ENCODE measurements at places on chromosomes 7 and 10.

DNA sequence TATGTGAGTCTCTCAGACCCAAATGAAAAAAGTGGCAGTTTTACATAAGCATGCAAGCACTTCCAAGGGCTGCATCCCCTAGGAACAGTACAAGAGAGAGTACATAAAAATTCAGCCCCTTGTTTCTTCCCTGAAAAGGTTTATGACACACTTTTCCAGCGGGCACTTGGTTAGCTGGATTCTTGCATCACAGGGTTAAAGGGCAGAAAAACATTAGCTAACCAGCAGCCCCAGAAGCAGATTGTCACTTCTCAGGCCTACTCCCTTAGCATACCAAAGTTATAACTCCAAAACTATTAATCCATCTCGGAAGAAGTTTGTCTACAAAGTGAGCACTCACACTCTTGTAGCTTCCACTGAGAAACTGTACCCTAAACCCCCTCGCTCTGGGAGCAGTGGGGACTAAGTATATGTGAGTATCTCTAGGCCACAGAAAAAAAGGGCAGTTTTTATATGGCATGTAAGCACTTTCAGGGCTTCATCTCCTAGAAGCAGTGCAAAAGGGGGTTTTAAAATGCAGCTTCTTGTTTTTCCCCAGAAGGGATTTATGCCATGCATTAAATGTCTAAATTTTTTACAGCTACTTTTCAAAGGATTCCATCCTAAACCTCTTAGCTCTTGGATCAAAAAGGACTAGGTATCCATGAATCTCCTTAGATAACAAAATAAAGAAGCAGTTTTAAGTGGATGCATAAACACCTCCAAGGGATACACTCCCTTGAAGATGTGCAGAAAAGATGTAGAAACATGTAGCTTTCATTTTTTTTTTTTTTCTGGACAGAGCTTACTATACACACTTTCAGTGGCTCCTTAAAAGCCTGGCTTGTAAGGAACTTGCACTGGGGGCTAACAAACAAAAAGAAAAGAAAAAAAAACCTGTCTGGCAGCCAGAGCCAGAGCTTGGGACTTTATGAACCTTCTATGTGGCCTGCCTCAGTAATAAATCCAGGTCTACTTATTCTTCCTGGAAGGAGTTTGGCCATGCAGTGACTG, 956.7 kb downstream of the CCSER2 start:
- no peak for DNase-seq

- no peak for DNase-seq
These were observed 1.1 kb upstream of the HOXA13 start for GRCh38 chr7:27200761-27201579.

DNA sequence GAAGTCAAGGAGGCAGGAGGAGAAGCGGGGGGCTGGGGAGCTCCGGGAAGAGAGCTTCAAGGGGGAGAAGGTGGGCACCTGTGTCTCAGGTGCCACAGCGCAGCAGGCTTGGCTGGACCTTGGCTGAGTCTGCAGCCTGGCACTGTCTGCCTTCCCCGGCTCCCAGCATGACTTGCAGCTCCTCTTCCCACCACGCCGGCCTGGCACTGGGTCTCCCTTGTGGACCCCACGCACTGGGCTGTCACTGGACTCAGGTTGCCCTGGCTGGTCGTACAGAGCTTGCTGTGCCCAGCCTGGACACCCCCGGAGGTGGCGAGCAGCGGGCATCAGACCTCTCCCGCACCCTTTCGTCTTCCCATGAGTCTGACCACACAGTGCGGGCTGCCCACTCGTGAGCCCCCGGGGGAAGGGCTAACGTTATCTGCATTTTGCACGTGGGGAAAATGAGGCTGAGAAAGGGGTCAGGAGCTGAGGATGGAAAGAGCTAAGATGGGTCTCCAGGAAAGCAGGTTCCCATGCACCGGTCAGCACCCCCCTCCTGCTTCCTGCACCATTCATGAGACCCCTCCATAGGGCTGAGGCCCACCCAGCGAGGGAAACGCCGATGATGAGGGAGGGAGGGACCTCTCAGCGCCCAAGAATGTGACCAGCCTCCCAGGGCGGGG, 40.3 kb upstream of the PSMG3 start:
- DNase-seq: no peak

DNA sequence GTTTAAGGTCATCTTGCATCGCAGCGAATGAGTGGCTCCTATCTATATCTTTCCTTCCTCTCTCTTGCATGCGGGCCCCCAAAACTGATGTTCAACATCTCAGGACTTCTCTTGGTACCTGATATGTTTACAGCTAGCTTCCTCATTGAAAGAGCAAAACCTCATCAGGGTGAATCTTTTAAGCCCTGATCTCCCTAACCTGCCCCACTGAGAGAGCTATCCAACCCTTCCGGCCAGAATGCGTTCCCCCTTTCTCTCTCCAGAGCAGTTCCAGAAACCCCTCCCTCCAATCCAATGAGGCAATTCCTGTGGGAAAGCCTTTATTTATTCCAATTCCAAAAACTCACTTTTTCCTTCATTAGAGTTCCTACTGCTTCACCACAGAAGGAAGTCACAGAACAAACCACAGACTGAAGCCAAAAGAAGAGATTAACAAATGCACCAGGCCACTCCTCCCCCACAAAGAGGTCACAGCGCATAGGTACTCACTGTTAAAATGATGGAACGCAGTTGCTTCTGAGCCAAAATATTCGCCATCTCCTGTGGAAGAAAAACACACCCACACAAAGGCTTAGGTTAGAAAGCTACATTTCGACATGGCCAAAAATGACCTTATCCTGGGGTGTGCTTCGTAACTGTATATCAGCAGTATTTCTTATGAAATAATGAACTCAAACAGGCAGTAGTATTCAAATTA, 232.4 kb downstream of the ELMO1 start:
- peak; percentile 48 for DNase-seq

DNA sequence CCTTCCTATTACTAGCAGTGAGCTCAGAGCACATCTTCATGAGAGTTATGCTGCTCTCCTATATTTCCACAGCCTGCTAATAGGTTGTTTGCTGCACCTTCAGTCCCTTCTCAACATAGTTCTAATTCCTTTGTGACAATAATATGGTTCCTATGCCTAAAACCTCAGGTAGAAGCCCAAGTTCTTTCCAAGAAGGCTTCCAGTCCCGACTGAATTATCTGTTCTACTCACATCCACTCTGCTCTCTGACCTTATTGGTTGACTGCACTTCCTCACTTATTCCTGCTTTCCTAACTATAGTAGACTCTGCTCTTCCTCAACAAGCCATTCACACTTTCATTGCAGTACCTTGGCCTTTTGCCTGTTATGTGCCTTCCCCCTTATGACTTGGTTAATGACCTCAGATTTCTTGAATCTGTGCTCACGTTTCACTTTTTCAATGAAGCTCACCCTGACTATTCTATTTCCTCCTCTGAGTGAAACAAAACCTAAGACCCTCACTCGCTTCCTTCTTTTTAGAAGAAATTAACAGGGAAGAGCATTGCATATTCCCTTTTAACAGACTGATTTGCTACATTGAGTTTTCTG, 132.7 kb downstream of the MDFIC start:
- no peak for DNase-seq

DNA sequence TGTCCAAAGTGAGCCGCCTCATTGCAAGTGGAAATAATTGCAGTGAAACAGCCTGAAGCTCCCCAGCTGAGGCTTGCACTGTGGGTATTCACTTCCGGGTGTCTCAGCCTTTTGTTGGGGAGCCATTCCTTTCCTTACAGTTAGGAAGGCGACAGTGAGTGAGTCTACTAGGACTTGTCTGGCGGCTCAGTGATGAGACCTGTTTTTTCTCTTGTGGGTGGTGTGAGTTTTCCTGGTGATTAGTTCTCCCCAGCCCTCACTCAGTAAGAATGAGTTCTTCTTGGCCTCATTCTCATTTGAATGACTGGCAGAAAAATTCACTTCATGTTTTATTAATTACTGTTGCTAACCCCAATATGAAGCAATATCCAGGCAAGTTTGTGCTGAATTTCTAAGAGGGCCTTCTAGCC, 2.6 kb downstream of the PGAM1 start:
- no peak for DNase-seq

GRCh38 chr10:95391581-95392216, 100.9 kb upstream of the PDLIM1 start:
- no peak for DNase-seq

GRCh38 chr10:114874827-114875411, 53.3 kb downstream of the FHIP2A start:
- no peak for DNase-seq

DNA sequence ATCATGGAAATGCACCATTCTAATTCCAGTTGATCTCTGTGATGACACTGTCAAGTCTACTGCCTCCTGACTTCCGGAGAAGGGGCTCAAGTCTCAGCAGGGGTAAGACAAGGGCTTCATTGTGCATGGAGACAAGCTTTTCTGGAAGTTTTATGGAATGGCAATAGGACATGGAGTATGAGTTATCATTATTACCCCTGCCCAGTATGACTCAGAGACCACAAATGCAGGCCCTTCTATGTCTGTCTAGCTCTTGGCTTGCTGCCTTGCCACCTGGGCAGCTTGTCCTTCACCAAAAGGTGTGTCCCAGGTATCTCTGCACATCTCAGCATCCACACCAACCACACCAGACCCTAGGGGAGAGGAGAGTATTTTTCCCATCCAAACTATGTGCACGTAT, 34.9 kb upstream of the KIAA1217 start:
- no peak for DNase-seq

DNA sequence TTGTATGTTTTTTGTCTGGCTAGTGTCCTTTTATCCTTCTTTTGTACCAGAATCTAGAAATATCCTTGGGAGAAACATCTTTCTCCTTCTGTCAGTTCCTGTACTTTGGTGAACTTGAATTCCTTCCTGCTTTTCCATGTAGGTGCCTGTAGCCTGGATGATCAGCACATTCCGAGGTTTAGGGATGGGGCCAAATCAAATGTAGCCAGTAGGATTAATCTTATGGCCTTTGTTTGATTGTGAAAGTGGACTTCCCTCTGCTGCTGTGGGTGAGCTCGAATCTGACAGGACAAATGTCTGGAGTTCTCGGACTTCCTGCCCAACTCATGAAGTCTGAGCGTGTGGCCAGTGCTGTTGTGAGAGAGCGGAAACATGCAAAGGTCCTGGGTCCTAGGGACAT, 33.2 kb upstream of the NAMPT start:
- no peak for DNase-seq

DNA sequence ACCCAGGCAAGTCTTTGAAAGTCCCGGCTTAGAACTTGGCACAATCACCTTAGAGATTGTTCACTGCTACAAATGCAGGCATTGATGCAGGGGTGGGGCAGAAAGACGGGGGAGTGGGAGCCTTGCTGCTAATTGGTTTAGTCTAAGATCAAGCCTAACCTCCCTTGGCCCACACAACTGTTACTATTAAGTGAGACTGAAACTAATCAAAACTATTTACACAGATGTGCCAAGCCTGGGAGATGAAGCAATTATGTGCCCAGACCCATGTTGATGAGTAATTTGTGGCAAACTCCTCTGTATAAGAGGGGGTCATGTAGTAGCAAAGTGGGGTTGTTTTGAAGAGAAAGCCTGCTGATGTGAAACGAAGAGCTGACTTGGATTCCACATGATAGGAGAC, 178.2 kb upstream of the ITGB1 start:
- DNase-seq: no peak

- no peak for DNase-seq
These were observed 24.4 kb downstream of the MTURN start for GRCh38 chr7:30159163-30159562.

- no peak for DNase-seq
These were observed 14.9 kb downstream of the TMEM273 start for GRCh38 chr10:49173201-49173772.

GRCh38 chr7:12508554-12508953, 62.0 kb upstream of the SCIN start:
- no peak for DNase-seq

DNA sequence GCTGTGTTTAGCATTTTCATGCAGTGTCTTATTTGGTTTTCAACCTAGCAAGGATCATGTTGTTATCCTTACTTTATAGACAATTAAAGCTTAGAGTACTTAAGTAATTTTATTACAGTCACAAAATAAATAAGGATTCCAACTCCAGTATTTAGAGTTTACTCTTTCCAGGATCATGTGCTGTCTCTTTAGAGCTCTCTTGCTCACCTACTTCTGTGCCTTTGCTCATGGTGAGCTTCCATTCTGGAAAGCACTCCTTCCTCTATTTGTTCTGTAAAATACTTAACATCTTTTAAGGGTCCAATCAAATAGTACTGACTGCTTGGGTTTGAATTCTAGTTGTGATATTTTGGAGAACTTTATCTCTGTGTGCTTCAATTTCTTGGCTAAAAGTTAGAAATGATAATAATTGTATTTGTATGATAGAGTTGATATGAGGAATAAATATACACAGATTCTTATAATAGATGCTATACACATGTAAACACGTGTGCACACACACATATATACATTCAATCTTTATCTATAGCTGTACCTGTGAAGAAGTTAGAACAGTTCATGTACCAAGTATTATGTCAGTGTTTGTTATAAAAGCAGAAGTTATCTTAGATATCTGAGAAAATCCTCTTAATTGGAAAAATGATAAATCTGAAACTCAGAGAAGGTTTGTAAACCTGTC, 18.2 kb upstream of the CALCR start:
- DNase-seq: no peak

DNA sequence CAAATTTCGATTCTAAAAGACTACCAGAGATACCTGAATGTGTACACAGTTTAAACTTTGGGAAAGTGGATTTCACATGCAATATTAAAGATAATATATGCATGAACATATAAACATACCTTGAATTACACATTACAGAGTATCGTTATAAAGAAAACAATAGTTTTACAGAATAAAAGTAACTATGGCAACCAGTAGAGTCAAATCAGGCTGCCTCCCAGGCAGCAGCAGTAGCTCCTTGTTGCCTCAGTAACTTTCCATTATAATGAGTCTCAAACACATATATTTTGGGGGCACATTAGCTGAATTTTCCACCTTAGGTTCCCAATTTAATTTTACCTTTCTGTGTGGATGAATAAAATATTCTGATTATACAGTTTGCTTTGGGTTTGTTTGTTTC, 164.4 kb upstream of the FEZF1 start:
- no peak for DNase-seq

- no peak for DNase-seq
These were observed 85.7 kb downstream of the ANLN start for GRCh38 chr7:36475381-36475780.

DNA sequence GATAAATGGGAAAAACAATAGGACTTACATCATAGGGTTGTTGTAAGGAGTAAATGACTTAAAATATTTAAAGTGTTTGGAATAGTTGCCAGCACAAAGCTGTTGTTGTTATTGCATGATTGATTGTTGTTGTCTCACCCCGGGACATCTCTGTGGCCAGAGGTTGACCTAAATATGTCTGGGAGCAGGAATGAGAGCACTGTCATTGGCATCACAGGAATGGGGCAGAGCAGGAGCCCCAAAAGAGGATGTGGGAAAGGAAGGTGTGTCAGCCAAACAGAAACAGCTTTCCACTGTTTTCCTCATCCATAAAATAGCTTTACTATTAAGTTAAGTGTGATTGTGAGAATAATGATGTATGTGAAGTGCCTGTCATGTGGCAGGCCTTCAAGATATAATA, 121.6 kb downstream of the TMEM168 start:
- DNase-seq: no peak

DNA sequence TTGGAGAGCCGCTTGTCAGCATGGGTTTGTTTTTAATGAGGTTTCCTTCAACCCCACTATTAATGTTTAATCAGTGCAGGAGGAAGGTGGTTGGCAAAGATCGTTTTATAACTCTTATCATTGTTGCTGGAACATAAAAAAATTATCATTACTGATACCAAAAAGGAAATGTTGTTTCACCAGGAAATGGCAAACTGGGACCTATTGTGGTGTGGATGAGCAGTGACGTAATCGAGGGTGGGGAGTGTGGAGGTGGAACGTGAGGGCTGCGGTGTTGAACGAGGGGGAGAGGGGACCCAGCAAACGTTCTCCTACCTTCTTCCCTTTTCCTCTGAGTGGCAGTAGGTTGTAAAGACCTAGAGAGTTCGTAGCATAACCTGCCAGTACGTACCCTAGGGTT, 71.9 kb upstream of the TOMM7 start:
- DNase-seq: no peak
